HuH-7.5 (cell line): ENCODE measurements at places on chromosomes 7 and 10.

DNA sequence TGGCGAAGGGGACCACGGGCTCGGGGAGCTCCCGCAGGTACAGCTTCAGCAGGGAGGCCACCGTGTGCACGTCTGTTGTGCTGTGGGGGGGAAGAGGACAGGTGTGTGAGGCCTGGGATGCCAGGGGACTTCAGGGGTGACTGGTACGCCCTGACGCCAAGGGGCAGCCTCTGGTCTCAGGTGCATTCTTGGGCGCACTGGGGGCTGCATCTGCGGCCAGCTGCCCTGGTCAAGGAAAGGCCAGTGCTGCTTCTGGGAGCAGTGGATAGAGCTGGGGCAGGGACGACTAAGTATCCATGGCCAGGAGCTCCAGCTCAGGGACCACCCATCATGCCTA, 148.5 kb downstream of the MAPK8 start:
- DNase-seq, result no peak

GRCh38 chr7:123635551-123636359, 19.9 kb upstream of the LMOD2 start:
- DNase-seq, result no peak

- no peak for DNase-seq
These were observed 193.8 kb downstream of the LRRTM3 start for GRCh38 chr10:67119651-67120050.

DNA sequence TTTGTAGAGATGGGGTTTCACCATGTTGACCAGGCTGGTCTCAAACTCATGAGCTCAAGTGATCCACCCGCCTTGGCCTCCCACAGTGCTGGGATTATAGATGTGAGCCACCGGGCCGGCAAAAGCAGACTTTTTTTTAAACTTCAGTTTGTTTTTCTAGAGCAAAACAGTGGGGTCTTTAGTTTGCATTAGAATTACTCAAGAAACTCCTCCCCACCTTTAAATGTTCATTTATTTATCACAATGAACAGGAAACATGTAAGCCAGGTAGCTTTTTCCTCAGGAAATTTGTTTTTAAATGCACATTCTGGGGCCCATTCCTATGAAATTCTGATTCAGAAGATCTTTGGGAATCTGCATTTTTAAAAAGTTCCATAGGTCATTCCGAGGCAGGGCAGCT, 56.0 kb upstream of the JAZF1 start:
- no peak for DNase-seq

DNA sequence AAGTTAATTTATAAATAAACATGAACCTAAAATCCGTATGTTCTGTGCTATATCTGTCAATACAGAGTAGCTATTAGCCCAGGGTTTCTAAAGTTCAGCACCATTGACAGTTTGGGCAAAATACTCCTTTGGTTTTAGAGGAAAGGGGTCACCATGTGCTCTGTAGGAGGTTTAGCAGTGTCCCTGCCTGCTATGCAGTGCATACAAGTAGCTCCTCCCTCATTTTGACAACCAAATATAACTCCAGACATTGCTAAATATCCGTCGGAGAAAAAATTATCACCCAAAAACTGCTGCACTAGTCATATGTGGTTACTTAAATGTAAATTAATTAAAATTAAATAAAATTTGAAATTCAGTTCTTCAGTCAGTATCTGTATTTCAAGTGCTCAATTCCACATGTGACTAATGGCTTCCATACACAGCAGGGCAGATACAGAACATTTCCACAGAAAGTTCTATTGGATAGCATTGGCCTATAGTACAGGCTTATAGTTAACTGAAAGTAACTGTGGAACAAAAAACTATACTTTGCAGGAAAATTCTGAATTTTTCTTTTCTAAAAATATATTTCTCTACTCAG, 6.4 kb downstream of the UPF2 start:
- no peak for DNase-seq

- DNase-seq, result no peak
These were observed 3.1 kb upstream of the GDF10 start for GRCh38 chr10:47296941-47297340.

GRCh38 chr10:125848371-125848770, 25.0 kb downstream of the BCCIP start:
- no peak for DNase-seq

DNA sequence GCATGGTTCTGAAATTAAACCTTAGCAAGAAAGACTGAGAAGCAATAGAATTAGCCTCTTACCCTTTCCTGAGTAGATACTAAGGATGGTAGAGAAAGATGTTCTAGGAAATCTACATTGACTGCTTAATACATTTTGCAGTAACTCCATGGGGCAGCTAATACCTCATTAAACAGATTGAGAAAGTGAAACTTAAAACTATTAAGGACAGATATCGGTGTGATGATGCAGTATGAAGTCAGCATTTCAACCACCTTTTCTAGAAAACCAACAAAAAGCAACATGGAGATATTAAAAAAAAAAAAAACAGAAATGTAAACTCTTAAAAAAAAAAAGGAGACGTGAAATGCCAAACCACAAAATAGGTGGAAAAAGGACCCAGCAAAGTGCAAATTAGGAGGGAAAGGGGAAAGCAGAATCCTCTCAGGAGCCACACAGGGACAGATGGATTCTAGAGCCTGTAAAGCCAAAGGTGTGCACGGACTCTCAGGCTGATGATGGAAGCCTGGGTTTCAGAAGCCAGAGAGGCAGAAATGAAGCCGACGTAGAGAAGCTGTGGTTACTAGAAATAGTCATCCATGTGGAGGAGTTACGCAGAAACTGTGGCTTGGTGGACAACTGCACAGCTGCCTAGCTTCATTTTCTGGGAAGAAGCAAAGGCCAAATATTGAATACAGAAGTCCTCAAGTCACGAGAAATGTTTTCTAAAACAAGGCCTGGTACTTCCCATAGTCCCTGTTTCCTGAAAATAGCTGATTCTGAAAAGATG, 38.1 kb upstream of the GPR141 start:
- no peak for DNase-seq

DNA sequence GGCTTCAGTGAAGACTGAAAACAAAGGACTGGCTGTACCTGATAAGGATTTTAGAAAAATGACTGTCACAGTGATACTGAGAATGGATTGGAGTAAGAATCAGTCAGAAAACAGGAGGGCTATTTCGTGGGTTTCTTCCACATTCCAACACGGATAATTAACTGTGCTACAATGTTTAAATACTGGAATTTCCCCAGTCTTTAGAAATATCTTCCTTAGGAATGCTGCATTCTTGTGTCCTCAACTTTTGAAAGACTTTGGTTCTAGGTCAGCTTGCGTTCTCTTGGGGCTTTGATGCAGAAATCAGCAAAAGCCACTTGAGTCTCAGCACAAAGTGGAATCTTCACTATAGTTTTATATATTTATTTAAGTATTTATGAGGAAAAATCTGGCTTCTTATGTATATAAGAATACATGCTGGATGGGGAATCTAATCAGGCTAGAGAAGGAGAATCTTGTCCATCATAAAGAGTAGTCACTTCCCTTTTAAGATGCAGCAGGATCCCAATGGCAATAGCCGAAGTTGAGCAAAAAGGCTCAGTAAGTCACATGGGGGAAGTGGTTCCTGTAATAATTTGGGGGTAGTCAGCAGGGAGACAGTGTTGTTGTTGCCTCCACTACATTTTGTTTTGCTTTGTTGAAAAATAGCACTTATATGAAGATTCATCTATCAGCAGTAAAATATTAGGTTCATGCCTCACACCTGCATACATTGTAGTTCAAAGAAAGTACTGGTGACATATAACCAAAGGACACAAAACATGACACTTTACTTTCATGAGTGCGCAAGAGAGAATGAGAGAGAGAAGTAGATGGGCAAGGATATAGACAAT, 86.0 kb downstream of the CH25H start:
- DNase-seq, result no peak

DNA sequence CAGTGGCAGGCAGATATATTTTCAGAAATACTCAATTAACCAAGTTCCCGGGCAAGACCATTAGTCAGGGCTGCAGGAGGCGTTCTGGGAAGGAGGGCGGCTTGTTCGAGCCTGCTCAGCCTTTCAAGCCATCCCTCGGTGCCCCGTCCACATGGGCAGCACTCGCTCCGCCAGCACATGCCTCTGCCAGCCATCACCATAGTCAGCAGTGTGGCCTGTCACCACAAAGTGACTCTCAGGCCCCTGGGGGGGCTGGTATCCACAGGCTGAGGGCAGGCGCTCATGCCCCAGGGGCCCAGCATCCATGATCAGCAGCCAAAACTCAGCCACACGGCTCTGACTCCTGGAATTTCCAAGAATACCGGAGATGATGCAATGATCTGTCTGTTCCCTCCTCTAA, 81.9 kb downstream of the CHST15 start:
- DNase-seq, result no peak

- DNase-seq, result peak; percentile 36
These were observed 15.1 kb downstream of the LSMEM1 start for GRCh38 chr7:112495810-112496462.

DNA sequence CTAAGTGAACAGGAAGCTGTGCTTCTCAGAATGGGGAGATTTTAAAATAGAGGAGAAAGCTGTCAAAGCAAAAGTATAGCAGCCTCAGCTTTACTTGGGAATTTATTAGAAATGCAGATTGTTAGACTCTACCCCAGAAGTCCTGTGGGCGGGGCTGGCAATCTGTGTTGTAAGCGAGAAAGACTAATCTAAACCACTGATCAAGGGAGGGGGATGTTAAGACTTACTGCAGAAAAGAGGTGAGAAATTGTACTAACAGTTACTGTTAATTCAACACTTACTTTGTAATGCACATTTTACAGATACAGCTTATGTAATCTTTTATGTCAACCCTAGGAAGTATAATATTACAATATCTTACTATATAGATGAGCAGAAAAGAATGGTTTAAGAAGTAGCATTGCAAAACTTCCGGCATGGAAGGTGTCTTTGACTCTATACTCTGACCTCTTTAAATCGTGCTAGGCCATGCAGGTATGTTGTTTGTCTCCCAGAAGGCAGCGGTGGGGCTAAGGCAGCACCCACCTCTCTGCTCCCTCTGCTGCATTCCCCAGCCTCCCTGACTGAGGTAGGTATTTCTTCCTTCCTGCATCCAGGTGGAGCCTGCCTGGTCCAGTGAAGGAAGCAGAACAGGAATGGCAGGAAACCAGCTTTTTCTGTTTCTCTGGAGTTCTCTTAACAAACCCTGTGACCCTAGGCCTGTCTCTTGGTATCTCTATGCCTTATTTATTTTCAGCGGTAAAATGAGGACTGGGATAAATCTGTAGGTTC, 462.2 kb downstream of the AUTS2 start:
- DNase-seq, result no peak

DNA sequence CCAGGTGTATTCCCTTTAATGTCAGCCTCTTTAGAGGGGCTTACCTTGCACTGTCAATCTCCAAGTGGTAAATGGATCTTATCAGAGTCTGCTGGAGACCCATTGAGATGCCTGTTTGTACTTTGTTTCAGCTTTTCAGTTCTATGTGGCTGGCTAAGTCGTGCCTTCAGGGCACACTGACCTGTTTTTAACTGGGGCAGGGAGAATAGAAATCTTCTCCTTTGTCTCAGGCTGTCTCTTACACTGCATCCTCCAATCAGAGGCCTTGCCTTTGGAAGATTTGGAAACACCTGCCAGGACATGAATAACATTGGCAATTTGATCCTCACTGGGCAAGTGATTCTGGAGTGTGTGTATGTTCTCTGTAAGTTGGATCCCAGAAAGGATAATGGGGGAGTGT, 65.0 kb downstream of the POU6F2 start:
- DNase-seq, result no peak

DNA sequence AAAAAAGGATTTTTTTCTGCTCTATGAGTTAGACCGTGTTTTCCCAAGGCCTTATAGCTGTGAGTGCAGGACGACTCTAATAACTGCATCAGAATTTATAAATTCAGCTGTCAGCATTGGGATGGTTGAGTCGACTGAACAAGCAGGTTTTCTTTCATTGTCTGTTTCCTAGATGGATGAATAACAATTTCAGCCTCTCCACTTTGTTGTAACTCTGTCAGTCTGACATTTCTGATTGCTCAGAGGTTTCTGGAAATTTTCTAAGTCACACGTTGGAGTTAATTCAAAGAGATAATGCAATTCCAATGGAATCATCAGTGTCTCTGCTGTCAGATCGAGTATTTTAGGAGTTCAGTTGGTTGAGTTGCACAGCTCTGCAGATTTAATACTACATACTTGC, 159.2 kb downstream of the CHN2 start:
- DNase-seq, result no peak

DNA sequence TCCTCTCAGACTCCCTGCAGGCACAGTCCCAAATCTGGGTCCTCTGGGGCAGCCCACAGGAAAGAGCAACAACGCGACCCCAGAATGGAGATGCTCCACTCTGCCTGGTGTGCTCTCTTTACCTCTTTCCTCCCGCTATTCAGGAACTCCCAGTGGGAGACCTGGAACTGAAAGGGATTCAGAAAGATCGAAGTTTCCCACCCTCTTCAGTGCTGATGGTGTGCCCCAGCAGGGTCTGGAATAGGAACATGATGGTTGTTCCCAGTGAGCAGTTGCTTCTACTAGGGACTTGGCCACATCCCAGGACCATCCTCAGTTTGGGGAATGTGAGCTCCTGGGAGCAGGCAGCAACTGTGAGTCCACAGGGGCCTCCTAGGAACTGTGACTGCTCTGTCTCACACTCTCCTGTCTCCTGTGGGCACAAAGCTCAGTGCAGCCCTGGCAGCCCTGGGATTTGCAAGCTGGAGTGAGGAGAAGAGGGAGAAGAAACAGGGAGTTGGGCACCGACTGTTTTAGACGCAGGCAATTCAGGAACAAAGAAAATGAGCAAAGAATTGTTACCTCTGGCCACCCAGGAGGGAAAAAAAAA, 17.9 kb downstream of the OR6V1 start:
- DNase-seq, result no peak

GRCh38 chr7:30931161-30931928, 19.7 kb downstream of the AQP1 start:
- DNase-seq, result no peak

GRCh38 chr10:75400163-75400770, 1.3 kb downstream of the ZNF503 start:
- DNase-seq, result peak; percentile 46
